ENCODE measurements at places on chromosomes 16 and 17.

GRCh38 chr16:55502801-55503366 lies 6.0 kb upstream of the LPCAT2 start:
- no peak for DNase-seq

- DNase-seq: no peak
These were observed 85.1 kb downstream of the LITAF start for GRCh38 chr16:11501632-11502031.

- DNase-seq: no peak
These were observed 55.2 kb downstream of the EPN2 start for GRCh38 chr17:19292377-19292711.

GRCh38 chr16:59060207-59060606 lies 326.1 kb upstream of the GOT2 start:
- DNase-seq: no peak

DNA sequence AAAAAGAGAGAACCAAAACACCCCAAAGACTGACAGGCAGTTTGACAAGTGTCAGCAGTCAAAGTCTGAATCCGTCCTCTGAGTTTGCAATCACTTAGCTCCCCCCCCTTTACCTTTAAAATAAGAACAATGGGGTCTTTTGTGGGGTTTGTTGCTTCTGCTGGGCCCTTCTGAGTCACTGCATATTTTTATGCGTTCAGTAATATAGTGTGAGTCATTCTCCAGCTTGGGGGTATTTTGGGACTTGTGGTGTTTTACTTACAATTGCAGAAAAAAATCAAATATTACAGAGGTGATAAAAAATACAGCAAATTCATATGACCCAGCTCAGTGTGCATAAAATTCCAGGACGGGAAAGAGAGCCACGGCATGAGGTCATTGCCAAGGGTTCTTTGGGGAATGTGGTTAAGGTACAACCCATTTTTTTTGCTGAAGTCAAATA lies 120.1 kb downstream of the CYLD start:
- no peak for DNase-seq

DNA sequence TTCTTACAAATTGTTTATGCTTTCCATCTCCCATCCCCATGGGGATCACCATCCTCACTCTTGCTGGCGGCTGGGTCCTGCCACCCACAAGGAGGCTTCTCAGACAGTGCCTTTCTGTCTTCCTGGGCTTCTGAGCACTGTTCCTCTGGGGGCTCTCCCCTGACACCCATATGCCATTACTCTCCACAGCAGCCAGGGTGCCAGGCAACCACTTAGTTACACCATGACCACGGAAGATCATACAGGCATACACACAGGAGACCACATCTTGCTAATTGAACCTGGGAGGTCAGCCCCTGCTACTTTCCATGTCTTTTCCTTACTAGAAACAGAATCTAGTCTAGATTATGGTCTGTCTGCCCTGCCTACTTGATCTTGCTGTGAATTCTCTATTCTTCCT lies 27.7 kb upstream of the HS3ST2 start:
- DNase-seq: no peak

- DNase-seq: no peak
These were observed 121.7 kb upstream of the NLRP1 start for GRCh38 chr17:5705876-5706576.

- no peak for DNase-seq
These were observed 56.9 kb upstream of the FASN start for GRCh38 chr17:82154881-82155331.

- no peak for DNase-seq
These were observed 579 bp upstream of the CYBA start for GRCh38 chr16:88651276-88651988.

GRCh38 chr17:4097165-4097960 lies 45.5 kb downstream of the ZZEF1 start:
- no peak for DNase-seq

DNA sequence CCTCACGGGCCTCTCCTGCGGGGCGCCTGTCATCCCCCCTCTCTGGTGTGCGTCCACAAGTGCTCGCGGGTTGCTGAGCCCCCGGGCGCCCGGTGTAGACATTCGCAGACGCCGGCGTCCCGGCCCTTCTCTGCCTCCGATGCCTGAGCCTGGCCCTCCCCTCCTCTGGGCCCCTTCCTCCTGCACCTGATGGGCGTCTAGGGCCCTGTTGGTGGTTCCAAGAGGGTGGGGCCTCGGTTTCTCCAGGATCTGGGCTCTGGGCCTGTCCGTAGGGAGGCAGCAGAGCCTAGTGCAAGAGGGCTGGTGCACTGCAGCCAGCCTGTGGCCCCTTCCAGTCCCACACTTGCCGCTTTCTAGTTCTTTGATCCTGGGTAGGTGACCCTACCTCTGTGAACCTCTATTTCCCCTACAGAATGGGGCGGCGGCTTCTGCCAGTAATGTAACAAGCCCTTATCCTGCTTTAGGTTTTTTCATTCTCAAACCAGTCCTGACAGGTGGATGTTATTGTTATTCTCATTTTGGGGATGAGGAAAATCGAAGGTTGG lies 623 bp downstream of the E4F1 start:
- no peak for DNase-seq

DNA sequence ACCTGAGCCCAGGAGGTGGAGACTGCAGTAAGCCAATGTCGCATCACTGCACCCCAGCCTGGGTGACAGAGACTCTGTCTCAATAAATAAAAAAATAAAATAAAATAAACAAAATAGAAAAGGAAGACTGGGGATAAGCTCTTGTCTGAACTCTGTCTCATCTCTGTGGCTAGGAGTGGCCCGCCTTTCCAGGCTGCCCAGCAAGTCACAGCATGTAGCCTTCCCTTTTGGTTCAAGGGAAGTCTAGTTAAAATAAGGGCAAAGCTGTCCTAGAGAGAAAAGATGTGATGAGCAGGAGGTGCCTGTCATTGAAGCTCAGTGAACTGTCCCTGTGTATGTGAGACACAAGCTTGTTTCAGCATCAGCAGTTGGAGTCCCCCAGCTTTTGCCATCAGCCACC lies 2.7 kb upstream of the GFAP start:
- DNase-seq: no peak

- no peak for DNase-seq
These were observed 23.5 kb upstream of the ALOX15 start for GRCh38 chr17:4665027-4665426.

DNA sequence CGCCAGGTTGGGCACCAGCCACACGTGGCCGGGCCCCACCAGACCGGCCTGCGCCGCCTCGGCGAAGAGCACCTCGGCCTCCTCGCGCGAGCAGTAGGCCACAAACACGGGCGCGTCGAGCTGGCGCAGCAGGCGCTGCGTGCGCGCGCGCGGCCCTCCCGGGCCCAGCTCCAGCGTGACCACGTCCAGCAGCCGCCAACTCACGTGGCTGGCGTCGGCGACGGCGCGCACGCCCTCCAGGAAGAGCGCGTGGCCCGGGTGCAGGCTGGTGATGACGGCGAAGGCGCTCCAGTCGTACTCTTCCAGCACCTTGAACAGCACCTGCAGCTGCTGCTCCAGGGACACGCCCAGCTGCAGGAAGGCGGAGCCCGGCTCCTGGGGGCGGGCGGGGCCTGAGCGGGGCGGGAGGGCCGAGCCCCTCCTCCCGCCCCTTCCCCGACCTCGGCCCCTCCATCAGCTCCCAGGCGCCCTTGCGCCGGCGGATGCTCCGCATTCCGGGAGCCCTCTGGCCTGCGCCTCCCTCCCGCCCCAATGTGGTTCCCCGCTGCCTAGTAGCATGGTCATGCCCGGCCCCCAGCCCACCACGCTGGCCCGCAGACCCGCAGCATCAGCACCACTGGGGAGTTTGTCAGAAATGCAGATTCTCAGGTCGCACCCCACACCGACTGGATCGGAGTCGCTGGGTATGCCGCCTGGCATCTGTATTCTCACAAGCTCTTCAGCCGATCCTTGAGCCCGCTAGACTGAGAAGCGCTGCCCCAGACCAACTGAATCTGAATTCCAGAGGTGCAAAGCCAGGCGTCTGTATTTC lies 7.2 kb downstream of the GRIN2C start:
- no peak for DNase-seq

DNA sequence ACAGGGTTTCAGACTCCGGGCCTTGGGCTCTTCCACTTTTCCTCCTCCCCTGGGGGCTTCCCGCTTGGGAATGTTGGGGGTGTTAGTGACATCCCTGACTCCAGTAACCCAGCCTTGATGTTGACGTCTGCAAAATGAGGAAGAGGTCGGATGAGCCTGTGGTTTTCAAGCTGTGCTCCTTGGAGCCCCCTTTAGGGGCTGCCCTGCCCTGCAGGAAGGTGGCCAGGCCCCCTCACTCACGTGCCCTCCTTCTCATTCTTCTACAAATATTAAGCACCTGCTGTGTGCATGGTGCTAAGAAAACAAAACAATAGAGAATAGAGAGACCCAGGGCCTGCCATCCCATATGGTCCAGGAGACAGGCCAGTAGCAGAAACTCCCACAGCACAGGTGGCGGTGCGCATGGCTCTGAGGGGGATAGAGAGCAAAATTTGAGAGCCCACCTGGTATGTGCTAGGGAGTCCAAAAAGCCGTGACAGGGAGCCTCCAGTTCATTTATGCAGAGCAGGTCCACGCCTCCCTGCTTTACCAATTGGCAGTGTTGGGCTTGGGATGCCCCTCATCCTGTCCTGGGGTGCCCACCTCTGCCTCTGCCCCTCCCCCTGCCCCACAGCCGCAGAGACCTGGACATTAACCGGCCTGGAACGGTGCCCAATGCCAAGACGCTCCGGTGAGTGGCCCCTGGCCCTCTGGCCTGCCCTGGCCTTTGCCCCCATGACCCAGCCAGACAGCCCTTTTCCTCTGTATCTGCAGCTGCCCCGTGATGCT lies 7.4 kb downstream of the NDRG4 start:
- no peak for DNase-seq

GRCh38 chr16:57186872-57187854 lies 1.0 kb downstream of the RSPRY1 start:
- no peak for DNase-seq

DNA sequence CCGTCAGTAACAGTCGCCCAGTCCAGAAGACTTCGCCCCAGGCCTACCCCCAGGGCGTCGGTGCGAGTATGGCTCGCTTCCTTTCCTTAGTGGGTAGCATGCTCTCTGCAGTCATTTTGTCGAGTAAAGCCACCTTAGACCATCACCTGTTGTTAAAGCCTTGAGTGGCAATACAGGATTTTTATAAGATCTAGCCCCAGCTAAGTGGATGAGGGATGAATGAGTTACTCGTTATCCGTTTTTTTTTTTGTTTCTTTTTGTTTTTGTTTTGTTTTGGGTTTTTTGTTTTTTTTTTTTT lies 322 bp upstream of the KLHL11 start:
- no peak for DNase-seq

- DNase-seq: no peak
These were observed 61.2 kb downstream of the MEAK7 start for GRCh38 chr16:84443166-84443802.

GRCh38 chr17:40110026-40110845 lies 9.8 kb upstream of the NR1D1 start:
- no peak for DNase-seq

DNA sequence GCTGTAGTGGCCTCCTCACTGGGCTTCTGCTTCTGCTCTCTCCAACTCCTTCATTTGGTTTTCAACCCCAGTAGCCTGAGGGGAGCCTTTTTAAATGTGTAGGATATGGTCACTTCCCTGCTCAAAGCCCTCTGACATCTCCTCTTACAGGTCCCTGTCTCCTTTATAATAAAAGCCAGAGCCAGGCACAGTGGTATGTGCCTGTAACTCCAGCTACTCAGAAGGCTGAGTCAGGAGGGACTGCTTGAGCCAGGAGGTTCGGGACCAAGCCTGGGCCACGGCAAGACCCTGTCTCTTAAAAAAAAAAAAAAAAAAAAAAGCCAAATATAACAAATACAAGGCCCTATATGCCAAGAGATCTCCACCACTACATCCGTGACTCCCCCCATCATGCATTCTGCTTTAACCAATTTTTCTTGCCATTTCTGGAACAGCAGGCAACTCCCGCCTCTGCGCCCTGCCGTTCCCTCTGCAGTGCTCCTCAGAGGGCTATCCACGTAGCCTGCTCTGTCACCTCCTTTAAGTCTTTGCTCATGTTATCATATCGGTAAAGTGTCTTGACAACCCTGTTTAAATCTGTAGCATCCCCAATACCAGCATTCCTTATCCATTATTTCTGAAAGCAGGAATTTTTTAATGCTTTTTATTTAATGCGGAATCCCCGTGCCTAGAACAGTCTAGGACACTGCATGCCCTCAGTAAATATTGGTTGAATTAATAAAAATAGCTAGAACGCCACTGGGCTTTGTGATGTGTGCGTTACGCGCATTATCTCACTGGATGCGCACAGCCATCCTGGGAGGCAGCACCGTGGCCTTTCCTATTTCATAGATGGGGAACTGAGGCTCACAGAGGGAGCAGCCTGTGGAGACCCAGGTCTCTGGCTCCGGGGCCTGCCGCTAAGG lies 9.5 kb downstream of the ZNF771 start:
- no peak for DNase-seq

DNA sequence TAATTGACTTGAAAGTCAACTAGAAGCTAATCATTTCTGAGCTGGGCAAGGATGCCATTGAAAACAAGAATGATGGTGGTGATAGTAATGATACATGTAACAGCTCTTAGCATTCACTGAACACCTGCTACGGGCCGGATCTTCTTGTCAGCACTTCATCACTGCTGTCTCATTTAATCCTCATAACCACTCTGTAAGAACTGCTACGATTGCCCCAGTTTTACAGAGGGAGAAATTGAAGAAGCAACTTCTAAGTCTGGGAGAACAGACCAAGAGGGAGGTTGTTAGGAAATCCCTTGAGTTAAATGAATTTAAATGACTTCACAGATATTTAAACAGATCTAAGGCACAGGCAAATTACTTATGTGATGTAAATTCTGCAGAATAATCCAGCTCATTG lies 7.0 kb upstream of the GAN start:
- DNase-seq: no peak

- no peak for DNase-seq
These were observed 7.4 kb downstream of the ZNF594 start for GRCh38 chr17:5184288-5184687.

GRCh38 chr16:70294385-70295025 lies 4.5 kb upstream of the DDX19B start:
- DNase-seq: no peak

GRCh38 chr17:81489012-81489997 lies 23.3 kb downstream of the ACTG1 start:
- DNase-seq: no peak

DNA sequence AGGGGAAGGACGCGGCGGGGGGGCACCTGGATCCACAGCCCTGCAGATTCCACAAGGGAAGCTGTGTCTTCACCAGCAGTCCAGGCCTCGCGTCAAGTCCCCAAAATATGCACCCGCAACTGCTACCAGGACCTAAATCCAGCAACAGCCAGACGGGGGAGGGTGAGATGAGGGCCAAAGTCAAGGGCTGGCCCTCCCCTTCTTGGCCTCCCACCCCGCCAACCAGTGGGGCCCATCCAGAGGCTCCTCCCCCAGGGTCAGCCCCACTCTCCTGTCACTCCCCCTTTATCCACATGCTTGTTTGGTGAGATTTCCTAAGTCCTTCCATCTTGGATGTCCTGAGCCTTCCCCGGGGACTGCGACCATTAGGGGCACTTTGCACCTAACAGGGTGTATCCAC lies 138.7 kb downstream of the ENGASE start:
- no peak for DNase-seq

- no peak for DNase-seq
These were observed 399.4 kb downstream of the NPIPA7 start for GRCh38 chr16:16778332-16778731.

All from activated CD8-positive, alpha-beta memory T cell treated with anti-CD3 and anti-CD28 coated beads for 48 hours (primary cell).